ENCODE measurements at places on chromosomes 16 and 17. TPM values are rescaled to one million over a fixed set of nuclear protein-coding genes. Genes with fewer than 3 reads are reported as not detected.

DNA sequence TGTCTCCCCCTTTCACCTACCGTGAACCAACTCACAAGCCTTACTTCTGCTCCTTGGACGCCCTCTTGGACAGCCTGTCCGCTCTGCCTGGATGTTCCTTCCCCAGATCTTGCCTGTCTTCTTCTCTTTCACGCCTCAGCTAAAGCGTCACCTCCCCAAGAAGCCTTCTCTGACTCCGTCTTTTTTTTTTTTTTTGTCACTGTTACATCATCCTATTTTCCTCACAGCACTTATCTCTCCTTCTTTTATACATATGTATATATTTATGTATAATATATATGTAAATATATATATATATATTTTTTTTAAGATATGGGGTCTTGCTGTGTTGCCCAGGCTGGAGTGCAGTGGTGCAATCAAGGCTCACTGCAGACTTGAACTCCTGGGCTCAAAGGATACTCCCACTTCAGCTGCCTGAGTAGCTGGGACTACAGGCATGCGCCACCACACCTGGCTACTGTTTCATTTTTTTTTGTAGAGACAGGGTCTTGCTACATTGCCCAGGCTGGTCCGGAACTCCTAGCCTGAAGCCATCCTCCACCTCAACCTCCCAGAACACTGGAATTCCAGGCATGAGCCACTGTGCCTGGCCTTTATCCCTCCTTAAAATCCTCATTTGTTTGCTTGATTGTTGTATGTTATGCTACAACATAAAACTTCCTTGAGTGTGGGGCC is 16.5 kb upstream of the AKTIP start:
- no peak for DNase-seq
- no peaks in the 10 kb centered on the region for H3K27me3 ChIP-seq
- H3K27ac ChIP-seq: no peak overlapping the region
- H3K4me3 ChIP-seq: no peak overlapping the region

DNA sequence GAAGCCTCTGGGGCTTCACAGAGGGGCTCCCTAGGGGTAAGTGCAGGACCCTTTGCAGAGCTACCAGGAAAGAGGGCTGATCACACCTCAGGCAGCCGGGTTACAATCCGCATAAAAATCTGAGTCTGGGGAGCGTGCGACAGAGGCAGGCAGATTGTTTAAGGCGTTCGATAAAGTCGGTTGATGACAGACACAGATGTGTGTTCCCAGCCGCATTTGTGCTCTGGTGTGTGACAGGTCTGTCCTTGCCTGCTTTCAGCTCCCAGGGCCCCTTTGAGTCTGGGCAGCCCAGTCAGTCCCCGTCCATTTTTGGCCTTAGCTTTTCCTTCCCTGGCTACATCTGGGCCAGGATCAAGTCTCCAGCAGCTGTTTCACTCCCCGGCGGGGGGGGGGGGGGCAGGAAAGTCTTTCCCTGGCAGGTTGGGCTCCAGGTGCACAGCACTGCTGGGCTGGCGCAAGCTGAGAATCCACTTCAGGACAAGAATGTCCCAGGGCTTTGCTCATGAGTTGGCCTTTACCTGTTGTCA is 1.3 kb upstream of the ZACN start:
- H3K4me1 ChIP-seq: peaks cover 7% of the 10 kb centered on the region
- H3K27me3 ChIP-seq: peaks cover 13% of the 10 kb centered on the region
- no peak overlapping the region for H3K27ac ChIP-seq
- no peak for DNase-seq
- H3K4me3 ChIP-seq: no peak overlapping the region

GRCh38 chr17:67601897-67602296 is 115.8 kb upstream of the NOL11 start:
- no peaks in the 10 kb centered on the region for H3K27me3 ChIP-seq
- H3K36me3 ChIP-seq: no peaks in the 10 kb centered on the region
- H3K4me1 ChIP-seq: peaks cover 7% of the 10 kb centered on the region
- H3K4me3 ChIP-seq: no peak overlapping the region
- H3K27ac ChIP-seq: no peak overlapping the region

DNA sequence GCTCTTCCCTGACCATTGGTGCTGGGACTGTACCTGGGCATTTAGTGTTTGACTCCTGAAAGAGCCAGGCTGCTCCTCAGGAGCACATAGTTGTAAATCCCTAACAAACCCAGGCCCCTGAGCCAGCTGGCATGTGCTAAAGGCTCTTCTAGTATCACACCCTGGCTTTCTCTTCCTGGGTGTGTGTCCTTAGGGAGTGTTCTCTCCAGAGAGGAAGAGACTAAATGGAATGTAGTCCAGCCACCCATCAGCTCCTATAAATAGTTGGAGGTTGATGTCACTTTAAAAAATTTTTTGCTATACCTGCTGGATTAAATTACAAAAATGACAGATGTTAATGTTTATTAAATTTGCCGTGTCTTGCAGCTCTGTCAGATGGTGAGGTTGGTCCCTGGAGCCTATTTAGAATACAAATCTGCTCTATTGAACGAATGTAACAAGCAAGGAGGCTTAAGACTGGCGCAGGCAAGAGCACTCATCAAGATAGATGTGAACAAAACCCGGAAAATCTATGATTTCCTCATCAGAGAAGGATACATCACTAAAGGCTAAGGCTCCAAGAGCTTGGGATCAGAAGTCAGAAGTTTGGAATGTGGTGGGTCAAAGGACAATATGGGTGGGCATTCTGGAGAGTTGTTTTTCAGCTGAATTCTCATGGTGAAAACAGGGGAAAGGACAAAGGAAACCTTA is 13.1 kb upstream of the DUSP14 start:
- no peaks in the 10 kb centered on the region for H3K4me1 ChIP-seq
- peaks cover 47% of the 10 kb centered on the region for H3K36me3 ChIP-seq
- DNase-seq: no peak

DNA sequence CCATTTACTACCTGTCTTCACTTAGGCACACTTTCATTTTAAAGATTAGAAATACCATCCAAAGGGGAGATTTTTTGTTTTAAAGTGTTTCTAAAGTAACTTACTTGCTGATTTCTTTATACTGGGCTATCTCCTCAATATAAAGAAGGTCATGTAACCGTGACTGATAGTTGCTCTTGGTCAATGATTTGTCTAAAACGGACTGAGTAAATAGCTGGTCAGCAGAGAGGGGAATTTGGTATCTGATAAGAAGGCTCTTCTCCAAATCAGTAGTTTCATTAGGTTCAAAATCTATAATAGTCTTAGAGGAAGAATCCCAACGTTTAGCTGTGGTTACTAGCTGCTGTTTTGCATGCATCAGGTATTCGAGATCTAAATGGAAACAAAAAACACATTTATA is 66.4 kb downstream of the HELZ start:
- no peak for DNase-seq
- no peak overlapping the region for H3K27ac ChIP-seq
- H3K4me3 ChIP-seq: no peak overlapping the region
- H3K4me1 ChIP-seq: no peaks in the 10 kb centered on the region

HOXB4 gene
- 11.5 TPM for total RNA-seq

- no peaks in the 10 kb centered on the region for H3K27me3 ChIP-seq
- H3K27ac ChIP-seq: no peak overlapping the region
- DNase-seq: no peak
- no peak overlapping the region for H3K4me3 ChIP-seq
These were observed 10.5 kb downstream of the CNEP1R1 start for GRCh38 chr16:50035468-50035992.

RNU2-1 gene
- not detected for total RNA-seq

- H3K27me3 ChIP-seq: no peaks in the 10 kb centered on the region
- DNase-seq: no peak
- no peaks in the 10 kb centered on the region for H3K36me3 ChIP-seq
- H3K4me1 ChIP-seq: peaks cover 13% of the 10 kb centered on the region
- no peak overlapping the region for H3K27ac ChIP-seq
- H3K4me3 ChIP-seq: no peak overlapping the region
These were observed 34.5 kb downstream of the SLC39A11 start for GRCh38 chr17:73058022-73058421.

GRCh38 chr16:24538756-24539294 is 541 bp upstream of the RBBP6 start:
- no peaks in the 10 kb centered on the region for H3K36me3 ChIP-seq
- no peak for DNase-seq
- H3K4me3 ChIP-seq: peak overlapping the region; percentile 87
- no peaks in the 10 kb centered on the region for H3K27me3 ChIP-seq

SRCIN1 gene
- total RNA-seq: not detected

DNA sequence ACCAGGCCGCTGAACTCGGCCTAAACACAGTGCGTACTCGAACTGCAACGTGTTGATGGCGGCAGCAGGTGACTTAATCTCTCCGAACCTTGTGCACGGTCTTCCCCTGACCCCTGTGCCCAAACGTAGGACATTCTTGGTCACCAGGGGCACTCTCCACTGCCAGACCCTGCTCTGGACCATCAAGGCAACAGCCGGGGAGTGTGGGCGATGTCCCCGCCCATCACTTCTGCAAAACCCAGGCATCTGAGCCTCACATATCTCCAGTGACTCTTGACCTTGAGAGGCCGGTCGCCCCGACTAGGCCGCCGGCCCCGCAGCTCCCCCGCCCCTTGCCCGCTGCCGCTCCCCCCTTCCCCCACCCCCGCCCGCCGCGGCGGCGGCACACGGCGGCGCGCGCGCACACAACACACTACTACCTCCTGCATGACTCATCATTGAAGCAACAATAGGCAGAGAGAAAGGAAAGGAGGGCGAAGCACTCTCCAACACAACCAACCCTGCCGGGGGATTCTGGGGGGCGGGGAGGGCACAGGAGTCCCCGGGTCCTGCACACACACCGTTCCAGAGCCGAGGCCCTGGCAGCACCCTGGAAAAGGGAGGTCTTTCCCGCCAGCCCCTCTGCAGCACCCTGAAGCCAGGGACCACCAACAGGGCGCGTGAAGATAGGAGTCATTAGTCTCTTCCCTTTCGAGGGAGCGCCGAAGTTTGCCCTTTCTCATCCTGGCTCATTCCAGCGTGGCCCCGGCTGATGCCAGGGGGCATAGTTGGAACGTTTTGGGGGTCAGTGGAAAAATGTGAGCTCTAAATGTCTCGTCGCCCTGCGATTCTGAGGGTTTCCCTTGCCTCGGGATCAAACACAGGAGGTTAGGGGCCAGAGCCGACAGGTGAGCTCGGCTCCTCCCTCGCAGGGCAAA is 1.9 kb downstream of the MNT start:
- peak overlapping the region; percentile 98 for H3K4me3 ChIP-seq
- H3K27me3 ChIP-seq: no peaks in the 10 kb centered on the region
- peaks cover 57% of the 10 kb centered on the region for H3K4me1 ChIP-seq
- DNase-seq: no peak
- peak overlapping the region; percentile 99 for H3K27ac ChIP-seq
- H3K36me3 ChIP-seq: no peaks in the 10 kb centered on the region

DNA sequence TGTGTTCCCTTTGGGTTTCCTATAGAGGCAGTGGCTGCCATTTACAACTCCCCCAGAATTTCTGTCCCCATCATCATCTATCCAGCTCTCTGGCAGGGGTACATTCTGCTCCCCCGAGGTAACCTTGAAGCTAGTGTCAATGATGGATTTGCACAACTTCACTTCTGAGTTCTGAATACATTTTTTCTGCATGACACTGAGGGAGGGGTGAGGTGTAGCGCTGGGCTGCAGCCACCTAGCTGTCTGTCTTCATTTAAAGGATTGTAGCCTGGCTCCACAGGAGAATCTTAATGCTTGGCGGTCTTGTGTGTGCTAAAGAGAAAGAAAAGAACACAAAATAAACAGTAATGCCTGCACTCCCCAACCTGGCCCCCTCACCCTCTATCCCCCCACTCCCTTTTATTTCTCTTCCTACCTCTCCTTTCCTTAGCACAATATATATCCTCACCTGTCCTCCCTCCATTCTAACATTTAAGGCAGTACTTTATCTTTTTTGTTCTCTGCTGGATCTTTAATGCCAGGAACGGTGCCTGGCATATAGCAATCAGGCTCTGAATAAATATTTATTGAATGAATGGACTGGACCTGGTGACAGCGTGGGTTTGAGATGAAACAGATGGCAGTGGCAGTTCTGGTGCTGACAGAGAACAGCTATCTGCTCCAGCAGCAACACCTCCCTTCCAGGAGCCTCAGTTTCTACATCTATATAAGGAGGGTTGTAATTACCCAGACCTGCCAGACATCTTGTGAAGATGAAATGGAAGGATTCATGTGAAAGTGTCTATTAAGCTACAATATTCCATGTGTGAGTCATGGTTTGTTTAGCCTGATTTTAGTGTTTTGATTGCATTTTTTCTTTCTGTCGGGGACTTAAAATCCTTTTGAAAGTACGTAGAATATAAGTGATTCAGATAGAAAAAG is 163.5 kb upstream of the CDH11 start:
- no peak for DNase-seq
- no peaks in the 10 kb centered on the region for H3K27me3 ChIP-seq

ABCA5 gene
- 46.2 TPM for total RNA-seq

DNA sequence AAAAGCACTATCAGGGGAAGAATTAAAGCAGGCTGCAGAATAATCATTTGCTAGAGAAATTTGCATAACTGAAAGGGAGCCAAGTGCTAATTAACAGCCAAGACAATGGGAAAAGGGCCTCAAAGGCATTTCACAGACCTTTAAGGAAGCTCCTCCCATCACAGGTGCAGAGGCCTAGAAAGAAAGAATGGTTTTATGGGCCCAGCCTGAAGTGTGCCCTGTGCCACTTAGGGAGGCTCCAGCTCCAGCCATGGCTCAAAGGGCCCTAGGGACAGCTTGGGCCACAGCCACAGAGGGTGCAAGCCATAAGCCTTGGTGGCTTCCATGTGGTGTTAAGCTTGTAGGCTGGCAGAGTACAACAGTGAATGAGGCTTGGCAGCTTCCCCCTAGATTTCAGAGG is 50.1 kb downstream of the RNF112 start:
- no peak overlapping the region for H3K4me3 ChIP-seq
- H3K36me3 ChIP-seq: no peaks in the 10 kb centered on the region
- no peaks in the 10 kb centered on the region for H3K27me3 ChIP-seq
- DNase-seq: no peak
- peaks cover 6% of the 10 kb centered on the region for H3K4me1 ChIP-seq

CRHR1 gene
- total RNA-seq: not detected

DNA sequence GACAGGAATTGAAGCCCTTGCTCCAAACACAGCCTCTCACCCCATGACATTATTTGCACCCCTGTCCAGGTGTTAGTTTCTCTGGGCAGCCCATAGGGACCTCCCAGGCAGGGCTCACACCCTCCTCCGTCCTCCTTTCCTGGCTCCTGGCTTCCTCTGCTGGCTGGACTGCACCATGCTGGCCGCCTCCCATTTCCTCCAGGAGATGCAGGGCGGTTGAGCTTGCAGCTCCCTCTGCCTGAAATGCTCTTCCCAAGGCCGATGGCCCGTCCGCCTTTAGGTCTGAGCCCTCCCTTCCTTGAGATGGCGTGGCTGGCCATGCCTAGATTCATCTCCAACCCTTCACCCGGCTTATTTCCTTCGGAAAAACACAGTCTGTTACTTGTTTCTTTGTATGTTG is 334.8 kb downstream of the SNX29 start:
- no peaks in the 10 kb centered on the region for H3K36me3 ChIP-seq
- no peaks in the 10 kb centered on the region for H3K4me1 ChIP-seq

PRSS33 gene
- total RNA-seq: not detected

TMC6 gene
- 44.3 TPM for total RNA-seq

PPP1R1B gene
- total RNA-seq: 2.1 TPM

All from thoracic aorta (tissue), 2 donors.